B cell (primary cell): ENCODE measurements at places on chromosomes 5 and 9.

DNA sequence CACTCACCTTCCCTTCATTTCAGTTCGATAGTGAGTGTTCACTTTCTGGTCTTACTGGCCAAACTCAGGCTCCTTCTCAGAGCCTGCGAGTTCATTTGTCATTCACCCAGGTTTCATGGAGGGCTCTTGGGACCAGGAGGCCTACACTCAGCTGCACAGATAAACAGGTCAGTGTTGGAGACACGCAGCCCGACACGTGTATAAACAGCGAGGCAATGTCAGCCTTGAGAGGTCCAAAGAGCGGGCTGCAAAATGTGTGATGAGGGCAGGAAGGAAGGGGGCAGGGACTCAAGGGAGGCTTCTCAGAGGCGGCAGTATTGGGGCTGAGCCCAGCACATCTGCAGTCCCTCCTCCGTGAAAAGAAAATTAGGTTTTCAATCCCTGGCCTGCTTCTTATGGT is 82.6 kb upstream of the ZNF618 start:
- no peak for DNase-seq

GRCh38 chr5:124650147-124650561 is 96.3 kb downstream of the ZNF608 start:
- no peak for DNase-seq

DNA sequence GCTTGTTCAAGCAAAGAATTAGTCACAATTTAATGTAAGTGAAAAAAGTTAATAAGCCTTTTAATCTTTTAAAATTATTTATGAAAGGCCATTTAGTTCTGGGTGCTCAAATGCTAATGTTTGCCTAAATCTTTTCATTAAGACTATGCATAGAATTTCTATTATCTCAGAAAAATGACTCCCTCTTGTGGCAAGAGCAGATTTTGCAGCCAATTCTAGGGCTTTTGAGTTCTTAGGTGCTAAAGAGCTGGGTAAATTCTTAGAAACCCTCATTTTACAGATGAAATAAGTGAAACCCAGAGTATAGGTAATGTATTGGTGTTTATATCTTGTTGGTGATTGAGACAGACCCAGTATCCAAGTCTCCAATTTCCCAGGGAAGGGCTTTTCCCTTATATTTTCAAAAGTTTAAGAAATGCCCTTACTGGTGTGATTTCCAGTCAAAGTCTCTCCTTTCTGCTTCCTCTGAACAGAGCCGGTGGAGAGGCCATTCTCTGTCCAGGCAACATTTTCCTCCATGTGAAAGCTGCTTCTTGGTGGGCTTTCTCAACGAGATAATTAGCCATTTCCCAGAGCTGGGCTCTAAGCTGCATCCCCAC is 24.1 kb upstream of the PCSK5 start:
- peak; percentile 23 for DNase-seq

GRCh38 chr5:73370640-73371583 is 77.7 kb downstream of the FOXD1 start:
- DNase-seq, result no peak

GRCh38 chr5:132182359-132183040 is 45.2 kb downstream of the P4HA2 start:
- DNase-seq, result no peak

DNA sequence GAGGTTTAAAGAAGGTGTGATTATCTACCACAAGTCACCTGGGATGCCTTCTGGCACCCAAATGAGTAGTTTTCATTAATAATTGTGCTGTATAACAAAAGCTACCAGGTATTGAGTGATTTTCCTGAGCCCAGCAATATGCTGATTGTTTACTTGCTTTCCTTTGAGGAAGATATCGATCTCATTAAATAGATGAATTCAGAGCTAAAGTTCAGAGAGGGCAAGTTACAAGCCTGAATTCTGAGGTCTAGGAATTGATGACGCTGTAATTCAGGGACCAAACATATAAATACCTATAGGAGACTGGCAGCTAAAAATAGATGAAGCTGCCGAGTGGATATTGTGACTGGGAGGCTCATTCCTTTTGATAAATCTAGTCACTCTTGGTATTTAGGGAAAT is 1.1 kb downstream of the ERCC6L2 start:
- no peak for DNase-seq

DNA sequence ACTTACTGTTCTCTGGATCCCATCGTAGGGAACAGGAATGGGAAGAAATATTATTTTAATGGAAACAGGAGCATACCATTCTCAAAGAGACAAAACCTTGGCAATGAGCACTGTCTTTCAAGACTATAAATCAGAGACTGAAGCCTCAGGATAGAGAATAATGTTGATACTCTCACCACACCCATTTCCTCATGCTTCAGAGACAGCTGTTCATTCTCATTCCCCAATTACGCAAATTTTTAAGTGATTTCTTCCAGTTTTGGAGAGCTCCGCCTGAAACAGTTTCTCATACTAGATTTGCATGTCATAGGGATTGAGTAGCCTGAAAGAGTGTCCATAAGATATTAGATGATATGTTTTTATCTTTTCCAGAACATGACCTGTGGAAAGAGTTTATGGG is 290.5 kb upstream of the RASA1 start:
- DNase-seq, result no peak
